ENCODE measurements at places on chromosomes 1 and 21. TPM values are rescaled to one million over a fixed set of nuclear protein-coding genes. Genes with fewer than 3 reads are reported as not detected.

DNA sequence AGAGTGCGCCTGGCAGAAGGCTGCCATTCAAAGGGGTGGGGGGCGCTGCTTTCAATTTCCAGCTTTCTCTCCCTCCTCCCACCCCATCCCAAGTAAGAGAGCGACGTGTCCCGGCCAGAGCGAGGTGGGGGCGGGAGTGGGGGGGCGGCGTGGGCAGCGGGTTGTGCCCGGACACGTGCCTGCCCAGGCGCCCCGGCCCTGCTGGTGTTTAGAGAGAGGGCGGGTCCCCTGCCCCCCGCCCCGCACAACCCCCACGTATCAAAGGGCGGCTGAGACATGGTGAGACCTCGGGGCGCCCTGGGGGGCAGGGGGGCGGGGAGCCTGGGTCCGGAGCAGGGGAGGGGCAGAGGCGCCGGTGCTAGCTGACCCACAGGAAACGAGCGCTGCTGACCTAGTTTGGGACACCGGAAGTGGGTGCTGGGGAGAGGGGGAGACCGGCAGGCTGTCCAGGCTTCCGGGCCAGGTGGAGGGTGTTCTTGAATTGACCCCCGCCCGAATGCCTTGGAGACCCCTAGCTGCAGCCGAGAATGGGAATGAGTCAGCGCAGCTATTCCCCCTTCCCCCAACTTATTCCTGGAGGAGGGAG, 1.3 kb downstream of the ZBTB7B start:
- no peak overlapping the region for H3K27ac ChIP-seq
- DNase-seq, result peak; percentile 76
- H3K27me3 ChIP-seq, result no peaks in the 10 kb centered on the region
- peaks cover 5% of the 10 kb centered on the region for H3K4me1 ChIP-seq

DNA sequence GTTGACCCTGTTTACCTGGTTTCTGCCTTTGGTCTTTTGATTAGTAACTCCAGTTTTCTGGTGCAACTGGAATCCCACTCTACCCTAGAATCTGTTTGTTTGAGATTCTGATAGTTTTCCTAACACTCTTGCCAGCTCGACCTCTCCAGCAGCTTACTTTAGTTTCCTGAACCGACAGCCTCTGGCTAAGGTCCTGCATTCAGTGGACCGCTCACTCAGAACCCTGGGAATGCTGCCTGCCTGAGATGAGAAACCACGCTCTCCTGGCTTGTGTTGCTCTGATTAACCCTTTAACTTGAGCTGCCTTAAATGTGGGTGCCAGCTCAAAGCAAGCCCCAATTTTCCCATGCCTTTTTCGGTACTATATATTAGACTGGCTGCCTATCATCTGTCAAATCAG, 45.3 kb upstream of the SIPA1L2 start:
- H3K27me3 ChIP-seq, result no peaks in the 10 kb centered on the region
- H3K4me1 ChIP-seq, result no peaks in the 10 kb centered on the region

The IL20 gene
- total RNA-seq, result not detected

The ASCL5 gene
- 0.31 TPM for total RNA-seq

GRCh38 chr1:24910751-24911650, 19.1 kb downstream of the RUNX3 start:
- H3K27ac ChIP-seq, result no peak overlapping the region
- no peak overlapping the region for H3K4me3 ChIP-seq
- no peaks in the 10 kb centered on the region for H3K27me3 ChIP-seq
- DNase-seq, result no peak
- no peaks in the 10 kb centered on the region for H3K36me3 ChIP-seq
- H3K4me1 ChIP-seq, result no peaks in the 10 kb centered on the region

GRCh38 chr1:83555871-83556270, 443.1 kb downstream of the TTLL7 start:
- DNase-seq, result no peak
- H3K27me3 ChIP-seq, result no peaks in the 10 kb centered on the region
- no peak overlapping the region for H3K27ac ChIP-seq
- no peaks in the 10 kb centered on the region for H3K36me3 ChIP-seq

The ITLN2 gene
- total RNA-seq, result 2.4 TPM

The TNFSF4 gene
- 0.29 TPM for total RNA-seq

GRCh38 chr1:80534606-80535360, 1266.0 kb upstream of the ADGRL2 start:
- no peak overlapping the region for H3K4me3 ChIP-seq
- DNase-seq, result no peak
- H3K27ac ChIP-seq, result no peak overlapping the region
- H3K4me1 ChIP-seq, result peaks cover 7% of the 10 kb centered on the region
- no peaks in the 10 kb centered on the region for H3K36me3 ChIP-seq
